Central memory CD8-positive, alpha-beta T cell (primary cell): ENCODE measurements at places on chromosomes 3 and 15.

DNA sequence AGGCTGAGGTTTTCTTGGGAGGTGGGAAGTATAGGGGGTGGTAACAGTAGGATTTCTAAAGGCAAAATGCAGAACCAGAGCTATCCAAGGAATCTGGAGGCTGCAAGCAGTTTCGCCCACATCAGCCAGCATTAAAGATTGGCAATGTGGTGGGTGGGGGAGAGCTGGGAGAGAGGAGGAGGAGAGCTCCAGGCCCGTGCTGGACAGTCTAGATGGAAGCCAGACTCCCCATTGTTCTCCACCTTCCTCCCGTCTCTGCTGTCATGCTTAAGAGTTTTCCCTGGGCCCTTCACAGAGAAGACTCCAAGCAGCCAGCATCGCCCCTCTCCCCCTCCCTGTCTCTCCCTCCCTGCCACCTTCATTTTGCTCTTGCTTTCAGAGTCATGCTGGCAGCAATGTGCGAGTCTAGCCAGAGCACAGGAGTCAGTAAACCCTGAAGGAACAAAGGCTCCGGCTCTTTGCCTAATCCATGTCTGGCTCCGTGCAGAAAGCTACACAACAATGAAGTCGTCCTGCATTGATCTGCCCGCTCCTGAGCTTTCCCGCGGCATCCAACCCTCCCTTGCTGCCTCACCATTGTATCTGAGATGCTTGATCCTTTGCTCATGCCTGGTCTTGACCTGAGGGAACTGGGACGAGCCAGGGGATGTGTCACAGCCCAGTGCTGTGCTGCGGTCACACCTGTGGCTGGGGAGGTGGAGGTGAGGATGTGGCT is 282.9 kb downstream of the NTRK3 start:
- no peaks in the 10 kb centered on the region for H3K4me1 ChIP-seq
- H3K27ac ChIP-seq = no peak overlapping the region
- no peak for DNase-seq
- no peak overlapping the region for H3K4me3 ChIP-seq

GRCh38 chr3:123783050-123783689 is 101.0 kb downstream of the MYLK start:
- H3K4me1 ChIP-seq = no peaks in the 10 kb centered on the region
- no peak for DNase-seq
- no peak overlapping the region for H3K27ac ChIP-seq
- H3K4me3 ChIP-seq = no peak overlapping the region
- H3K27me3 ChIP-seq = peaks cover 39% of the 10 kb centered on the region
- no peaks in the 10 kb centered on the region for H3K36me3 ChIP-seq

- H3K4me3 ChIP-seq = no peak overlapping the region
- H3K27me3 ChIP-seq = peaks cover 41% of the 10 kb centered on the region
- no peaks in the 10 kb centered on the region for H3K4me1 ChIP-seq
- H3K27ac ChIP-seq = no peak overlapping the region
- DNase-seq = no peak
Measured at GRCh38 chr3:72067721-72068120, 282.8 kb upstream of the PROK2 start.

DNA sequence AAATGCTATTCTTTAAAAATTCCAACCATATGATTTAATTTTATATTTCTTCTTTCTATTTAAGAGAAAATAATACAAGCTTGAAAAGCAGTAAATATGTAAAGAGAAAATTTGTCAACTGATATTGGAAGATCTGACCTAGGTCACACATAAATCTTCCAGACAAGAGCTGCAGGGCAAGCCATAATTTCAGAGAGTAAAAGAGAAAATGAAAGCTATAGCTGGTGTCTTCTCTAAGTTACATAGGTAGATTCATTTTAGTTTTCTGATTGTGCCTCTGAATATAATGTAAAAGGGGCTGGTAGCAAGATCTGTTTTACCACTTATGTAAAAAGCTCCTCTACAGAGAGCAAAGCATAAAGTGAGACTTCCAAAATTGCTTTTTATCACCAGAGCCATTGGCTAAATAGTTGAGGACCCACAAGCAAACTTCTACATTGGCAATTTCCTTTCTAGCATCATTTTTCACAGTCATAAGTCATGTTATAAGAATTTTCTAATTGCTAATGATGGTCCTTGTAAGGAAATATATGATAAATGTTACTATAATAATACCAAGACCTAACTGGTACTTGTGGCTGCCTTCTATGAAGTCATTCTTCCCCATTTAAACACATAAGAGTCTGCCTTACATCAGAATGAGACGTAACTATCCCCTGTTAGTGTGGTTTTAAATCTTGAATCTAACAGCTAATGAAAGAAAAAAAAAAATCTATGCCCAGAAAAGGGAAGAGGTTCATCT is 80.8 kb upstream of the SKOR1 start:
- H3K27me3 ChIP-seq = no peaks in the 10 kb centered on the region
- H3K4me3 ChIP-seq = no peak overlapping the region
- H3K27ac ChIP-seq = peak overlapping the region; percentile 36
- no peak for DNase-seq
- H3K4me1 ChIP-seq = peaks cover 15% of the 10 kb centered on the region

- H3K27ac ChIP-seq = no peak overlapping the region
- no peaks in the 10 kb centered on the region for H3K36me3 ChIP-seq
- H3K4me1 ChIP-seq = no peaks in the 10 kb centered on the region
- no peak overlapping the region for H3K4me3 ChIP-seq
- no peaks in the 10 kb centered on the region for H3K27me3 ChIP-seq
Measured at GRCh38 chr3:192608726-192609600, 118.4 kb downstream of the FGF12 start.

DNA sequence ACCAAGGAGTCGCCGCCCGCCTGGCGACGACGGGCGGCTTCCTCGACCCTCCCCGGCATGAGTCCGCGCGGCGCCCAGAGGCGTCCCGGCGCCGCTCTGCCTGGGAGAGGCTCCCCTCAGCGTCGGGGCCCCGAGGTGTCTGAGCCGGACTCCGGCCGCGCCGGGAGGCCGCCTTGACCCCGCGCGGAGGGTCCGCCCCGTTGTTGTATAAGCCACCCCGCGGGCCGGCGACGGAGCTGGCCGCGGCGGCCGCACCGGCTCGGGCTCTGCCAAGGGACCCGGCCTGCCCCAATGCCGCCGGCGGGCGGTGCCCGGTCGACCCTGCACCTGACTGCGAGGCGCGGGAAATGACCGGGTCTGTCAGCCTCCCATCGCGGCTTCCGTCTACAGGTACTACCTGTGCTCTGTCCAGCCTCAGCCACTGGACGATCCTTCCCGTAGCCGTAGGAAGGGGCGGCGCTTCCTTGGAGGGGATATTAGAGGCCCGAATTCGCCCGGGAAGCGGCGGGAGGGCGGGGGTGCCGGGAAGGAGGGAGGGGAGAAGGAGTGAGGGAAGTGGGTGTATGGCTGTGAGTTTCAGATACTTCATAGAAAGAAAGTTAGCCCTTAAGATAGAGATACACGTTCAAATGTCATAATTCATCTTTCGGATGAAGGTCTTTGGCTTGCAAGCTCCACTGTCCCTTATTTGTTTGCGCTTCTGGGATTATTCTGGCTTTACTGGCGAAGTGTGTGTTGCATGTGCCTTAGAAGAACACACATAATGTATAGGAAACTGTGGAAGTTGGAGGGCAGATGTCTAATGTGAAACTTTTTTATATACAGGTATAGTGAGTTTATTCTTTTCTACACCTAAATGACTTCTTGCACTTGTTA is 620 bp downstream of the ABHD5 start:
- H3K4me1 ChIP-seq = peaks cover 26% of the 10 kb centered on the region
- peaks cover 13% of the 10 kb centered on the region for H3K36me3 ChIP-seq
- peak overlapping the region; percentile 89 for H3K27ac ChIP-seq
- H3K27me3 ChIP-seq = no peaks in the 10 kb centered on the region

GRCh38 chr3:39166134-39166710 is 12.8 kb upstream of the CSRNP1 start:
- no peaks in the 10 kb centered on the region for H3K27me3 ChIP-seq
- H3K4me3 ChIP-seq = no peak overlapping the region
- H3K4me1 ChIP-seq = no peaks in the 10 kb centered on the region
- no peak overlapping the region for H3K27ac ChIP-seq
- no peak for DNase-seq

- no peak overlapping the region for H3K27ac ChIP-seq
- peaks cover 21% of the 10 kb centered on the region for H3K27me3 ChIP-seq
- H3K4me3 ChIP-seq = no peak overlapping the region
Measured at GRCh38 chr3:8681349-8681748, 36.8 kb upstream of the SSUH2 start.

GRCh38 chr15:31172606-31173005 is 71.1 kb upstream of the TRPM1 start:
- H3K27me3 ChIP-seq = no peaks in the 10 kb centered on the region
- DNase-seq = no peak
- H3K4me1 ChIP-seq = peaks cover 13% of the 10 kb centered on the region
- H3K36me3 ChIP-seq = peaks cover 5% of the 10 kb centered on the region
- no peak overlapping the region for H3K27ac ChIP-seq

GRCh38 chr3:66465034-66465433 is 35.8 kb downstream of the LRIG1 start:
- no peak overlapping the region for H3K4me3 ChIP-seq
- no peak overlapping the region for H3K27ac ChIP-seq
- no peak for DNase-seq
- H3K4me1 ChIP-seq = peaks cover 47% of the 10 kb centered on the region

- no peaks in the 10 kb centered on the region for H3K27me3 ChIP-seq
- peaks cover 5% of the 10 kb centered on the region for H3K36me3 ChIP-seq
- no peaks in the 10 kb centered on the region for H3K4me1 ChIP-seq
Measured at GRCh38 chr3:194324823-194325327, 26.3 kb downstream of the CPN2 start.

DNA sequence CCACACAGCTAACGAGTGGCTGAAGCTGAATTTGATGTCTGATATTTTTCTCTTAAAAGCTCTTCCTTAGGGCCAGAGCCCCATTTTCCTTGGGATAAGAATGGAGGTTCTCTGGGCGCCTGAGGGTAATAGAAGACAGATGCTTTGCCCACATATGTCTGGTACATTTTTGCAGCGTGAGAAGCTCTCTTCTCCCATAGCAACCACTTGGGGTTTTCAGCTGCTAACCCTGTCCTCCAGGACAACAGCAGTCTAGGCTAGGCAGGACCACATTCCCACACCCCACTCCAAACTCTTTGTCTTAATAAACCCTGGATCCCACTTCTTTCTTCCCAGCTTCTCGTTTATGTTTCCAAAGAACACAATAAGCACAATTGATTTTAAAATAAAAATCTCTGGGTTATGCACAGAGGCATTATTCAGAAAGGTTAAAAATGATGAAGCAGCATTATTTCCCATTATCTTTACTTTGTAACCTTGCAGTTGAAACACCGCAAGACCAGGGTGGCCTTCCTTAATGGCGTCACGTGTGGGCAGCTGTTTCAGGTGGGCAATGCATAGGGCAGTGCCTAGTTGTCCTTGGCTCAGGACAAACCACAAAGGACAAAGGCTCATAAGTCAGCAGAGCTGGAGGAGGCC is 56.5 kb upstream of the NTRK3 start:
- peaks cover 2% of the 10 kb centered on the region for H3K36me3 ChIP-seq
- H3K27me3 ChIP-seq = peaks cover 30% of the 10 kb centered on the region
- H3K4me3 ChIP-seq = no peak overlapping the region
- H3K4me1 ChIP-seq = no peaks in the 10 kb centered on the region
- H3K27ac ChIP-seq = no peak overlapping the region

GRCh38 chr15:71639471-71639870 is 170.9 kb upstream of the NR2E3 start:
- peaks cover 36% of the 10 kb centered on the region for H3K27me3 ChIP-seq
- H3K4me1 ChIP-seq = no peaks in the 10 kb centered on the region
- no peak for DNase-seq
- H3K4me3 ChIP-seq = no peak overlapping the region
- H3K27ac ChIP-seq = no peak overlapping the region
- no peaks in the 10 kb centered on the region for H3K36me3 ChIP-seq

GRCh38 chr15:58521293-58521991 is 89.7 kb downstream of the LIPC start:
- peaks cover 5% of the 10 kb centered on the region for H3K36me3 ChIP-seq
- DNase-seq = no peak
- no peak overlapping the region for H3K4me3 ChIP-seq
- no peaks in the 10 kb centered on the region for H3K27me3 ChIP-seq

DNA sequence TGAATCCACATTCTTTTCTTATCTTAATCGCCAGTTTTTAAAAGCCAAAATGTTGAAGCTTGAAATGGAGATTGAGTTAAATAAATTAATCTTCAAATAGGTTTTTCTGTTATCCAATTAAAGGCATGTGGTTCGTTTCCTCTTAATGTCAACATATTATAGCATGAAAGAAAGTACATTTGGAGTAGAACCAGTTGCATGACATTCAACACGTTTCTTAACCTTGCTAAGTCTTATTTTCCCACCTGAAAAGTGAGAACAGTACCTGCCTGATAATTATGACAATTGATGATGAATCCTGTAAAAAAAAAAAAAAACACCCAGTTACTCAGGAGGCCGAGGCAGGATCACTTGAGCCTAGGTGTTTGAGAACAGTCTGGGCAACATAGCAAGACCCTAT is 29.3 kb downstream of the PIAS1 start:
- DNase-seq = no peak
- no peaks in the 10 kb centered on the region for H3K27me3 ChIP-seq
- H3K36me3 ChIP-seq = peaks cover 15% of the 10 kb centered on the region
- H3K4me3 ChIP-seq = no peak overlapping the region
- peak overlapping the region; percentile 81 for H3K27ac ChIP-seq

- no peak for DNase-seq
- peaks cover 75% of the 10 kb centered on the region for H3K27me3 ChIP-seq
- H3K27ac ChIP-seq = no peak overlapping the region
- H3K4me3 ChIP-seq = no peak overlapping the region
Measured at GRCh38 chr15:57827021-57827420, 120.5 kb downstream of the POLR2M start.

- no peak for DNase-seq
- H3K36me3 ChIP-seq = no peaks in the 10 kb centered on the region
Measured at GRCh38 chr3:1235526-1236120, 142.8 kb downstream of the CNTN6 start.

DNA sequence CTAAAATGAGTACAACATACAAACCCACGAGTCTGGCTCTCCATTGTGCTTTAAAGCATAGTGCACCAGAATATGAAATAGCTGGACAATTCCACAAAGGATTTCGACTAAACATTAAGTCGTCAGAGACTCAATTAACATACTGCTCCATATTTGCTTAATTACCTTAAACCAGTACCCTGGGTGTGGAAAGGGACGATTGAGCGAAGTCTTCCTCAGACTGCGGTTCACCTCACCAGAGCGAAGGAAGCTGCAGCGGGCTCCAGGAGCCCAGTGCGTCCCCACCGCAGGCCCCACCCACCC is 218 bp upstream of the TRPC1 start:
- no peak for DNase-seq
